Muscle of leg (tissue), 16 donors: ENCODE measurements at places on chromosomes 7 and 10. TPM values are rescaled to one million over a fixed set of nuclear protein-coding genes. Genes with fewer than 3 reads are reported as not detected.

GRCh38 chr7:92955081-92955480 is 118.7 kb upstream of the CDK6 start:
- DNase-seq: no peak

GRCh38 chr7:142581341-142581740 is 167.9 kb upstream of the PRSS1 start:
- DNase-seq: peak; percentile 4

DNA sequence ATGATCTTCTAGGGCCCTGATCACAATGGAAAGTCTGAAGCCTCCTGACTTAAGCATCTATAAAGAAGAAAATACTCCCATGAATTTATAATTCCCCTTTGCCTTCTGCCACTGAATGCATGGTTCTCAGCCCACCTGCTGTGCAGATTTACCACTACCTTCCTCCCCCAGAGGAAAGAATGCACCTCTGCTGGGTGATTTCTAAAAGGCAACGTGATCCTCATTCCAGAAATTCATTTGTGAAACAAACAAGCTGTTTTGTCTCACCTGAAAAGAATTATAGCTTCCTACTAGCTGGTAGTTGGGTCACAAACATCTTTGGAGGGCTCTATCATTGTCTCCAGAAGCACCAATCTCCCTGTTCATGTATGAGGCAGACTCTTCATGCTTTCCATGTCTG is 320.2 kb downstream of the CDC14C start:
- DNase-seq: no peak

- DNase-seq: no peak
Measured at GRCh38 chr10:61749291-61749690, 86.6 kb downstream of the CABCOCO1 start.

- no peak for DNase-seq
Measured at GRCh38 chr7:103793614-103794013, 195.8 kb downstream of the RELN start.

GRCh38 chr10:93062514-93063143 is 2.0 kb downstream of the CYP26C1 start:
- peak; percentile 36 for DNase-seq

GRCh38 chr10:119650692-119651513 is at the start of gene BAG3:
TSS of gene BAG3 (plus strand) at chr10:119651380. CDS start at chr10:119651676, 296 bp downstream.
- peak; percentile 97 for DNase-seq

- DNase-seq: no peak
Measured at GRCh38 chr7:29940199-29940598, 49.4 kb downstream of the SCRN1 start.

DNA sequence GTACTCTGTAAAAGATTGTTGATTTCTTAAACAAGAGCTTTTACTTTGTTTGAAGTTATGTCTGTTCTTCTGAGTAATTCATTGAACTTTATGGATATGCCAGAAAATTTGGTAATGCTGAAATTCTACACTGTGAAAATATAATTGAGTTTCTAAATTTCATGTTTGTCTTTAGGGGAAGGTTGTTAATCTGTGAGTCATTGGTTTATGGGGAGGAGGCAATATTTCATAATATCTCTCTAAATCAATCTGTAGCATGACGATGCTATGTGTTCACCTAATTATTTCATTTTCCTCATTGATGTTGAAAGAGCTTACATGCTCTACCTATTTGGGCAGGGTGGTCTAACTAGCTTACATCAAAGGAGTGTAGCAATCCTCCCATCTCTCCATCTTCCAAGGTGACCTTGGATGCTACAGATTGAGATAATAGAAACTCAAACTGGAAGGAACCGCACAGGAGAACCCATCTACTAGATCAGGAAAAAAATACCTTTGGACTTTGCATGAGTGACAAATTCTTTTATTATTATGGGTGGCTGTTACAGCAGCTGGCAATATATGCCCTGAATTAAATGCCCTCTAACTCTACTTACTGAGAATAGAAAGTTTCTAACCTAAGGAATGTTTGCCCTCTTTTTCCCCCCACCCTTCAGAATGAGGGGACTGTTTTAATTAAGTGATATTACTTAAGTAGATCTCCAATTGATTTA is 8.4 kb upstream of the SNX13 start:
- DNase-seq: no peak

DNA sequence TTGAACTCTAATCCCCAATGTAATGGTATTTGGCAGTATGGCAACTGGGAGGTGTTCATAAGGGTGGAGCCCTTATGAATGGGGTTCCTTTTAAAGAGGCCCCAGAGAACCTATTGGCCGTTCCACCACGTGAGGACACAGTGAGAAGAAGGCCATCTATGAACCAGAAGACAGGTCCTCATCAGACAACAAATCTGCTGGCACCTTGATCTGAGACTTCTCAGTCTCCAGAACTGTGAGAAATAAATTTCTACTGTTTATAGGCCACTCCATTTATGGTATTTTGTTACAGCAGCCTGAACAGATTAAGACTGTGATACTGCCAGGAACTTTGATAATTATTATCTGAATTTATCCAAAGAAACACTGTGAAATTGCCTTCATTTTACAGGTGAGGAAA is 132.3 kb downstream of the GLI3 start:
- peak; percentile 38 for DNase-seq

GRCh38 chr10:116974456-116975005 is 30.5 kb downstream of the SHTN1 start:
- DNase-seq: peak; percentile 20

DNA sequence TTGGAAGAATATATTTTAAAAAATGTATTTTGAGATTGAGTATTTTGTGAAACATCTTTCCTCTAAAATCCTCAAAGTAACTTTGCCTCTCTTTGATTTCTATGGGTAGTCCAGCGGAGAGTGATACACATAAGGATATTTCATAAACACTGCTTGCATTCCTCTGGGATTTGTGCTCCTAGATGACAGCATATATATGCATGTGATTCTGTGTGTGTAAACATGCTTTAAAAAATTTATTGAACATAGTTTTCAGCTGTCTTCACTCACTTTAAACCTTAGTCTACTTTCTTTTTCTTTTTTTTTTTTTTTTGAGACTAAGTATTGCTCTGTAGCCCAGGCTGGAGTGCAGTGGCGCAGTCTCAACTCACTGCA is 84.6 kb downstream of the KAT6B start:
- no peak for DNase-seq

DNA sequence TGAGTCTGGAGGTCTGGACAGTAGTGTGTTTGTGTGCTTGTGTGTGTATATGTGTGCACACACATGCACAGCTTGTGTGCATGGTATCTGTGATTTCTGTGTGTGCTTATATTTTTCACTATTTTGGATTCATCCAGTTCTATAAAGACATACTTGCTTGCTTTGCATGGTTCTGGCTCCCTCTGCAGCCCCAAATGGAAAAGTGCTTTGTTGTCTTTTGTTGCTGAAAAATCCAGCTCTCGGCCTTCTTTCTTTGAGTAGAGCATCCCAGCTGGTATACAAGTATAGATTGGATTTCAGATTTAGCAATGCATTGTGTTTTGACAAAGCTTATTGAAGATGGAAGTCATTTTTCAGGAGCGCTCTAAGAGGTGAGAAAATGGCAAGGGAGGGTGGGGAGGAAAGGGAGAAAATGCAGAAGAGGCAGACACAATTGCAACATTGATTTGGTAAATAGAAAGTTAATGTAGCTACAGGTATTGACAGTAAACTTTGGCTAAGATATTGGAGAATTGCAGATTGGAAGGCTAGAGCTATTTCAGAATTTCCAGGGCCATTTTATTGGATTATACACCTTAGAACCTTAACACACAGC is 333.9 kb downstream of the AUTS2 start:
- peak; percentile 75 for DNase-seq

DNA sequence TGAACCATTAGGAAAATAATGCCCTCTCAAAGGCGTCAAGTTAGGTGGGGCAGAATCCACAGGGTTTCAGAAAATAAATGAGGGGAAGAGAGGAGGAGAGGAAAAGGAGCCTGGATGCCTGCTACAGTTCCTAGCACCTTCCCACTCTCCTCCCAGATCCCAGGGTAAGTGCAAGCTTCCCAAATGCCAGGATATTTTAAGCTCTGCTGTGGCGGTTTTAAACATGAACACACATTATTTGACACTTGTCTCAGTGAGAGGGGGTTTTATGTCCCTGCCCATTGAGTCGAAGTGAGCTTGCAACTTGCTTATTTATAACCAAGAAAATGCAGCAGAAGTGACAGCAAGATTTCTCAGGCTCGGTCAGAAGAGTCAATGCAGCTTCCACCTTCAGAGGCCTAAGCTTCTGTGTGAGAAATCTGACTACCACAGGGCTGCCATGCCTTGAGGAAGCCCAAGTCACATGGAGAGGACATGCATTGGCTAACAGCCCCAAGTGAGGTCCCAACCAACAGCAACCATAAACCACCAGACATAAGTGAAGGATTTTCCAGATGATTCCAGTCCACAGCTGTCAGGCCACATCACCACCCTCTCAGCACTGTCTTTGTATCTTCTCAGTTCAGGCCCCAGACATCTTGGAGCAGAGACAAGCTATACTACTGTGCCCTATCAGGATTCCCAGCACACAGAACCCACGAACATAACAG is 17.9 kb upstream of the BMPER start:
- DNase-seq: no peak

DNA sequence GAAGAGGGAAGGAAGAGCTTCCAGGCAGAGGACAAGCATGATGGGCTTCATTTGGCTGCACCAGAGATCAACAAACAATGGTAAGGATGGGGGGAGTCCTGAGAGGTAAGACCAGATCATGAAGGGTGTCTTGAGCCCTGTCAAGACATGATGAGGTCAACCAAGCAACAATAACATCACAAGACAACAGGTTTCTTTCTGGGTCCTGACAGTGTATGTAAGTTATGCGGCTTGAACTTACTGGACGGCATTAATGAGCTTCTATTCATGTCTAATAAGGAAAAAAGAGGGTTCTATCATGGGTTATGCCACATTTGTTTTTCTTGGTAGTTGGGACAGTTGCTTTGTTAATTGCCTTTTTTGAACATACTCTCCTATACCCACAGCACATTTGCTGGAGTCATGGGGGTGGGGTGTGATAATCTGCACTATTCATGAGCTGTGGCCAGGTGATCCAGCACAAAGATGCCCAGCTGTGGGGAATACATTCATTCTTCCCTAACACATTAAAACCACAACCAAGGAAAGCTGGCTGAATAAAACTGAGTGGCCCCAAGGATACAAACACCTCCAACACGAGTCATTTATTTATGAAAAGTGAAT is 168.8 kb upstream of the KLF14 start:
- no peak for DNase-seq

DNA sequence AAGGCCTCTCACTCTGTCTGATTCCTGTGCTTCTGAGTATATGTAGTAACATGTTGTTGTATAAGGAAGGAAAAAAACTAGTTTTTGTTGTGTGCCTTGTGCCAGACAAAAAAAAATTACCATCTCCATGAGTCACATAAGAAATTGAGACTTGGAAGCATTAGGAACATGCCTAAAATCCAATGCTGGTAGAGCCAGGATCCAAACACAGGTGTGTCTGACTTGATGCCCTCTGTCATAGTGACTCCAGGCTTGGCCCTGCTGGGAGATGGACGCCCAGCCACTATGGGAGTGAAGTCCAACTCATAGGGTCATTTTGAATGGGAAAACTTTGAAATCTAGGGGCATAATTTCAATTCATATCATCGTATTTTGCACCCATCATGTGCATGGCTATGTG is 38.0 kb downstream of the PYROXD2 start:
- DNase-seq: no peak

GRCh38 chr10:93356516-93356915 is 125.6 kb downstream of the MYOF start:
- DNase-seq: no peak

- no peak for DNase-seq
Measured at GRCh38 chr7:158955932-158956804, 99.8 kb downstream of the DYNC2I1 start.

- DNase-seq: no peak
Measured at GRCh38 chr10:79259834-79260233, 87.4 kb upstream of the PPIF start.

DNA sequence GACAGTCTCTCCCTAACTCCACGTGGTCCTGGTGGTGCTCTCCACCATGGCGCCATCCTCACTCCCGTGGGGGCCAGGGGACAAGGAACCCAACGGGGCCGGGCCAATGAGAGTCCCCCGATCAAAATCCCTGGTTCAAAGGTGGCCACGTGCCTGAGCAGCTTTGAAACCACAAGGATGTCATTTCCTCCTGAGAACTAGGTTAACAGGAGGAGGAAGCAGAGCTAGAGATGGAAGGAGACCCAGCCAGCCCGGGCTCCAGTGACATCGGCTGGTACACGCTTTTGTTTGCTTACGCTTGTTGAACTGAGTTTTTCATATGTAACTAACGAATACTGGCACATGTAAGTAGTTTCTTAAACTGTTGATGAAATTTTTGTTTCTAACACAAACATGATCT is 61.7 kb downstream of the PRPF18 start:
- no peak for DNase-seq

DNA sequence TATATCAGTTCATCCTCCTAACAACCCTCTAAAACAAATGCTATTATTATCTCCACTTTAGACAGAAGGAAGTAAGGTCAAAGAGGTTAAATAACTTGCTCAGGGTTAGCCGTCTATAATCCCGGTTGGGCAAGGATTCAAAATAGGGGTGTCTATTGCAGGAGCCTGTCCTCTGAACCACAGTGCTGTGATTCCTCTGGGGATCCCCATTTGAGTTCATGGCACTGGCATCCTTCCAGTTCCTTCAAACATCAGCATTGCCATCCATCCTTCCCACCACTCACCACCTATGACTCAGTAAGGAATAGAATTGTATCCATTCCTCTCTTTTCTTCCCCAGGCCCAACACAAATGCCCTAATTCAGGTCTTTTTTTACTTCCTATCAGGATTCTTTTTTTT is 25.6 kb downstream of the HPS6 start:
- no peak for DNase-seq

DNA sequence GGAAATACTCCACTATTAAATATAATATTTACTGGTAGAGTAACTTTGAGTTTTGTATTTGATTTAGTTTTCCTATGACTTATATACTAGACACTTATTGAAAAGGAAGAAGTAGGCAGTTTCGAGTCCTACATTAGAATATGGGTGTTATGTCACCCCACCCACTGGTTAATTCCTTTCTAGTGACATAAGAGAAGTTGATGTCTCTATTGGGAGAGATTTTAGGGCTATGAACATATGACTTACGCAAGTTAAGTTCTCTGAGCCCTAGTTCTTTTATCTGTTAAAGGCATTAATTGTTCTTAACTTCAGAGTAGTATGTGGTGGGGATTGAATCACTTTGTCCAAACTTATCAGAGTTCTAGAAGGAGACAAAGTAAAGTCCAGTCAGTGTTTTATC is 30.5 kb downstream of the CPED1 start:
- DNase-seq: peak; percentile 78

- DNase-seq: no peak
Measured at GRCh38 chr7:11168650-11169170, 195.0 kb downstream of the PHF14 start.

Gene ANKRD61
- 0.22 TPM for total RNA-seq

Gene TRIM56
- 7.2 TPM for total RNA-seq

Gene NCF1
- 0.66 TPM for total RNA-seq

Gene AGR3
- total RNA-seq: not detected

Gene CDK14
- 36.7 TPM for total RNA-seq

Gene PSD
- total RNA-seq: 6.1 TPM

Gene OR2A42
- 0.04 TPM for total RNA-seq

Gene FANK1
- total RNA-seq: 0.80 TPM

Gene INHBA
- total RNA-seq: 9.0 TPM

Gene ZWINT
- total RNA-seq: 18.4 TPM

Gene VPS41
- total RNA-seq: 40.7 TPM

Gene UCMA
- total RNA-seq: 2.6 TPM

Gene LIPM
- not detected for total RNA-seq

Gene GIMAP2
- 7.4 TPM for total RNA-seq
